ENCODE measurements at places on chromosomes 7 and 10. TPM values are rescaled to one million over a fixed set of nuclear protein-coding genes. Genes with fewer than 3 reads are reported as not detected.

Gene FAM241B
- 6.4 TPM for polyA plus RNA-seq

Gene WNT8B
- 0.09 TPM for polyA plus RNA-seq

Gene TCERG1L
- polyA plus RNA-seq, result 0.45 TPM

Gene FAM237B
- 0.16 TPM for polyA plus RNA-seq

Gene HMX2
- polyA plus RNA-seq, result 1.1 TPM

Gene RTKN2
- 5.7 TPM for polyA plus RNA-seq
